ENCODE measurements at places on chromosomes 2 and 18. TPM values are rescaled to one million over a fixed set of nuclear protein-coding genes. Genes with fewer than 3 reads are reported as not detected.

GRCh38 chr2:151357359-151357758, at the start of gene TNFAIP6:
Gene TNFAIP6, plus strand, starts transcription at chr2:151357592. Its CDS starts 75 bp downstream, at chr2:151357667.
- DNase-seq, result no peak
- peaks cover 2% of the 10 kb centered on the region for H3K4me1 ChIP-seq
- no peak within 1 kb of the TSS for H3K27ac ChIP-seq
- no peaks in the 10 kb centered on the region for H3K36me3 ChIP-seq
- no peaks in the 10 kb centered on the region for H3K27me3 ChIP-seq

DNA sequence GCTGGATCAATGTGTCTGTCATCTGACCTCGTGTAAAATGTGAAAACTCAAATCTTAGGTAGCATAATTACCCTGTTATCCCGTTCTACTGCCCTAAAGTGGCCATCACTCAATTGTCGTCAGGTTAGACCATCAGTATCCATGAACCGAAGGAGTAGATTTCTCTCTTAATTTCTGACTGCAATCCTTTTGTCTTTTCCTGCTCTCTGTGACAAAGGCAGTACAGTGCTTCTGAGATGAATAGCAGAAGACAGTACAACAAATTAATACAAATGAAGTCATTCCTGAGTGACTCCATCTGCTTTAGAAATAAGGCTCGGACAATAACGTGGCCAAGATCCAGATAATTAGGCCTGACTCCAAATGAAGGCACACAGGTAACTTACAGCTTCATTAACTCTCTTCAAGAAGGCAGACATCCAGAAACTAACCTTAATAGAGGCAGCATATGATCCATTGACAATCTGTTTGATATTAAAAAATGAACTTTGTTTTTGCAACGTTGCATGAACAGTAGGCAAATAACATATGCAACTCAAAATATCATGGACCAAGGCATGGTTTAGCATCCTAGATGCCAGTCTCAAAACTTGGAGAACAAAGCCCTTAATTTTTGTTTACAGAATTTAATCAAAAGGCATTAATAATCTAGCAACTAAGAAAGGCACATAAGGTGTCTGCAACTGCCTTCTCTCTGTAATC, 96.7 kb upstream of the CDH20 start:
- no peaks in the 10 kb centered on the region for H3K4me1 ChIP-seq
- no peak overlapping the region for H3K27ac ChIP-seq
- H3K4me3 ChIP-seq, result no peak overlapping the region
- no peak for DNase-seq
- no peaks in the 10 kb centered on the region for H3K27me3 ChIP-seq

GRCh38 chr2:112096098-112096497, 41.0 kb downstream of the TMEM87B start:
- H3K4me3 ChIP-seq, result no peak overlapping the region
- no peaks in the 10 kb centered on the region for H3K4me1 ChIP-seq
- H3K27me3 ChIP-seq, result no peaks in the 10 kb centered on the region
- H3K36me3 ChIP-seq, result peaks cover 3% of the 10 kb centered on the region
- no peak overlapping the region for H3K27ac ChIP-seq

GRCh38 chr2:830419-831224, 120.0 kb upstream of the SNTG2 start:
- peaks cover 2% of the 10 kb centered on the region for H3K4me1 ChIP-seq
- no peak for DNase-seq
- H3K4me3 ChIP-seq, result no peak overlapping the region
- no peak overlapping the region for H3K27ac ChIP-seq

Gene SERPINB13
- not detected for total RNA-seq

Data from H1 (cell line).